ENCODE measurements at places on chromosomes 7 and 10. TPM values are rescaled to one million over a fixed set of nuclear protein-coding genes. Genes with fewer than 3 reads are reported as not detected.

The TUBAL3 gene
- total RNA-seq: not detected

The CNOT4 gene
- 42.2 TPM for total RNA-seq

The HOXA1 gene
- total RNA-seq: 0.68 TPM

The PIK3CG gene
- 32.9 TPM for total RNA-seq

The SPDYE2B gene
- total RNA-seq: not detected

The ADIRF gene
- not detected for total RNA-seq

The CAPZA2 gene
- 88.4 TPM for total RNA-seq

The PTPN20 gene
- total RNA-seq: 2.7 TPM

The WASL gene
- 15.6 TPM for total RNA-seq

The GOLGA7B gene
- total RNA-seq: 5.5 TPM

GRCh38 chr10:94630017-94630688 is 53.4 kb upstream of the CYP2C18 start:
- H3K4me1 ChIP-seq: no peaks in the 10 kb centered on the region
- no peak overlapping the region for H3K4me3 ChIP-seq
- H3K27ac ChIP-seq: no peak overlapping the region
- DNase-seq: no peak

DNA sequence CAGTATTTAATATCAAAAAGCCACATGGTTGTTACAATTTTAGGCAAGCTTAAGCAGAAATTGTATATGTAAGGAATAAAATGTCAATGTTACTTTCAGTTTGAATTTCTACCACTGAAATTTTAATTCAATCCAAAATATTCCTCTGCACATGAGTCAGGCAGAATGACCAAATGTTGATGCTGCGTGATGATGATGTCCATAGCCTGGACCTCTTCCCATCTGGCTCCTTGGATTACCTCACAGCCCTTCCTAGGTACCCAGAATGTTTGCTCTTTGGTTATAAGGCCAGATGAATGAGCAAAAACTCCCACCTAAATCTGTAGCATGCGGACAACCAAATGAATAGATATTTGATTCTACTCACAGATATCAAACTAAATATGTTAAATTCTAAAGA is 258.3 kb upstream of the IMMP2L start:
- H3K4me1 ChIP-seq: no peaks in the 10 kb centered on the region
- peaks cover 3% of the 10 kb centered on the region for H3K27me3 ChIP-seq
- no peaks in the 10 kb centered on the region for H3K36me3 ChIP-seq
- DNase-seq: no peak
- H3K4me3 ChIP-seq: no peak overlapping the region

GRCh38 chr7:24755541-24756407 is 1.5 kb downstream of the GSDME start:
- peaks cover 24% of the 10 kb centered on the region for H3K4me1 ChIP-seq
- no peak overlapping the region for H3K27ac ChIP-seq
- no peaks in the 10 kb centered on the region for H3K36me3 ChIP-seq
- peak overlapping the region; percentile 96 for H3K4me3 ChIP-seq
- peaks cover 70% of the 10 kb centered on the region for H3K27me3 ChIP-seq
- no peak for DNase-seq

GRCh38 chr7:142932386-142933091 is 1.0 kb downstream of the TRPV5 start:
- H3K36me3 ChIP-seq: no peaks in the 10 kb centered on the region
- peaks cover 2% of the 10 kb centered on the region for H3K4me1 ChIP-seq
- no peak overlapping the region for H3K27ac ChIP-seq
- H3K4me3 ChIP-seq: no peak overlapping the region
- no peak for DNase-seq

DNA sequence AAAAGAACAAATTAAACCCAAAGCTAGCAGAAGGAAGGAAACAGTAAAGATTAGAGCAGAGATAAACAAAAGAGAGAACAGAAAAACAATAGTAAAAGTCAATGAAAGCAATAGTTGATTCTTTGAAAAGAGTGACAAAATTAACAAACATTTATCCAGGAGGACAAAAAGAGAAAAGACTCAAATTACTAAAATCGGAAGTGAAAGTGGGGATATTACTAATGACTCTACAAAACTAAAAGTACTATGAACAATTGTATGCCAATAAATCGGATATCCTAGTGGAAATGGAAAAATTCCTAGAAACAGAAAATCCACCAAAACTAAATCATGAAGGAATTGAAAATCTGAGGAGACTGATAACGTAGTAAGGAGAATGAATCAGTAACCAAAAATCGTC is 96.3 kb downstream of the SNX13 start:
- no peak overlapping the region for H3K4me3 ChIP-seq
- H3K4me1 ChIP-seq: peaks cover 21% of the 10 kb centered on the region
- H3K27ac ChIP-seq: no peak overlapping the region
- no peak for DNase-seq
- peaks cover 65% of the 10 kb centered on the region for H3K36me3 ChIP-seq
- H3K27me3 ChIP-seq: no peaks in the 10 kb centered on the region

DNA sequence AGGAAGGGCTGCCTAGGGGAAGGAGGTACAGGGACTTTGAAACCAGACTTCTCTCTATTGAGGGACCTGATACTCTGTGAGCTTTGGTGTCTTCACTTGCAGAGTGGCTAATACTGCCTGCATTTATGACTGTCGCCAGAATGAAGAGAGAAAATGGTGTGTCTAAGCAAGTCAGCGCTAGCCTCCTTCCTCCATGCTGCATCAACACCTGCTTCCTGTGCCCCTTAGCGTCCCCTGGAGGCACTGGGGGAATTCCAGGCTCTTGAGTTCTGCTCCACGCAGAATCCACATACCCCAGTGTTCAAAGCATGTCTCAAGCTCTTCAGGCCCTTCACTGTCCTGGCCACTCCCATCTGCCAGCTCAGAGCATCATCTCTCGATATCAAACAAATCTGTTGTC is 140.5 kb downstream of the PKD1L1 start:
- no peak overlapping the region for H3K27ac ChIP-seq
- no peaks in the 10 kb centered on the region for H3K36me3 ChIP-seq
- H3K27me3 ChIP-seq: no peaks in the 10 kb centered on the region
- peaks cover 12% of the 10 kb centered on the region for H3K4me1 ChIP-seq
- no peak for DNase-seq

DNA sequence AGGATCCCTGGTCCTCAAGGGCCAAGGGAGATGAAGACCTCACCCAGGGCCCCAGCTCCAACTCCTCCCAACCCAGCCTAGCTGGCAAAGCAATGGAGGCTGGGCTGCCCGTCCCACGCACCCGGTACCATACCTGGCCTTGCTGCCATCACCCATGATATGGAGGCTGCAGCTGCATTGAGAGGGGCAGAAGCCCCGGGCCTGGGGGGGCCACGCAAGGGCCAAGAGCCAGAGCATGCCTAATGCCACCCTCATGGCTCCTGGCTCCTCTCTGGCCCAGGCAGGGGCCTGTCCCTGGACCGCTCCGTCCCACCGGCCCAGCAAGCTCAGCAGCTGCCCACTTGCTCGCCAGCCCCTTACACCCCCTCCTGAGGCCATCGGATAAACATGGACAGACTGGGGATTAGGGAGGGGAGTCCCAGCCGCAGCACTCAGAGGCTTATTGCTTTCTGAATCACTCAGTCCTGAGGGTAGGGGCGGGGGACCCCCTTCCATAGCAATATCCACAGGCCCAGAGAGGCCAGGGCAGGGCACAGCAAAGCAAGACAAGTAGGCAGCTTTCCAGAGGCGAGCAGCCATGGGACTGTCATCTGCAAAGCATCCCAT is at the start of gene LRIT1:
Gene LRIT1, minus strand, starts transcription at position 362 of the 606 bp plus-strand sequence. Its CDS starts 107 bp downstream, at position 255.
- no peaks in the 10 kb centered on the region for H3K4me1 ChIP-seq
- DNase-seq: no peak
- peaks cover 12% of the 10 kb centered on the region for H3K27me3 ChIP-seq
- no peak within 1 kb of the TSS for H3K4me3 ChIP-seq
- H3K27ac ChIP-seq: no peak within 1 kb of the TSS
- no peaks in the 10 kb centered on the region for H3K36me3 ChIP-seq

GRCh38 chr7:106218546-106218945 is 66.2 kb downstream of the NAMPT start:
- DNase-seq: no peak
- no peaks in the 10 kb centered on the region for H3K36me3 ChIP-seq
- H3K27ac ChIP-seq: no peak overlapping the region

Data from naive thymus-derived CD8-positive, alpha-beta T cell (primary cell).